Suppressor macrophage treated with lipopolysaccharide for 1 hour (primary cell): ENCODE measurements at places on chromosomes 7 and 10.

DNA sequence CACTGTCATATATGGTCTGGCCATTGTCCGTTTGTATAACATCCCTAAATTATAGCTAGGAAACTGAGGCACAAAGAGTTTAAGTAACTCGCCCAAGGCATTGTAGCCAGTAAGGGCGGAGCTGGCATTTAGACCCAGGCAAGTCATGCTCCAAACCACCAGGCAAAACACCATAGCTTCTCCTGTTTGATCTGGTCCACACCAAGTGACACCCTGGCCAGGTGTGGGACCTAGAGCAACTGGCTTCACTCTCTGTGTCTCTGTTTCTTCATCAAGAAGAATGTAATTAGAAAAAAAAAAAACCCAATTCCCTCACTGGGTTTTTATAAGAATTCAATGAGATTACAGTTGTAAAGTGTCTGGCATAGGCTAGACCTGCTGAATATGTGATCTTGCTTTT, 85.2 kb upstream of the AOAH start:
- DNase-seq: no peak

- DNase-seq: no peak
Measured at GRCh38 chr7:139869886-139870285, 40.8 kb downstream of the TBXAS1 start.

GRCh38 chr10:5958077-5958476, 19.3 kb downstream of the IL15RA start:
- DNase-seq: no peak

DNA sequence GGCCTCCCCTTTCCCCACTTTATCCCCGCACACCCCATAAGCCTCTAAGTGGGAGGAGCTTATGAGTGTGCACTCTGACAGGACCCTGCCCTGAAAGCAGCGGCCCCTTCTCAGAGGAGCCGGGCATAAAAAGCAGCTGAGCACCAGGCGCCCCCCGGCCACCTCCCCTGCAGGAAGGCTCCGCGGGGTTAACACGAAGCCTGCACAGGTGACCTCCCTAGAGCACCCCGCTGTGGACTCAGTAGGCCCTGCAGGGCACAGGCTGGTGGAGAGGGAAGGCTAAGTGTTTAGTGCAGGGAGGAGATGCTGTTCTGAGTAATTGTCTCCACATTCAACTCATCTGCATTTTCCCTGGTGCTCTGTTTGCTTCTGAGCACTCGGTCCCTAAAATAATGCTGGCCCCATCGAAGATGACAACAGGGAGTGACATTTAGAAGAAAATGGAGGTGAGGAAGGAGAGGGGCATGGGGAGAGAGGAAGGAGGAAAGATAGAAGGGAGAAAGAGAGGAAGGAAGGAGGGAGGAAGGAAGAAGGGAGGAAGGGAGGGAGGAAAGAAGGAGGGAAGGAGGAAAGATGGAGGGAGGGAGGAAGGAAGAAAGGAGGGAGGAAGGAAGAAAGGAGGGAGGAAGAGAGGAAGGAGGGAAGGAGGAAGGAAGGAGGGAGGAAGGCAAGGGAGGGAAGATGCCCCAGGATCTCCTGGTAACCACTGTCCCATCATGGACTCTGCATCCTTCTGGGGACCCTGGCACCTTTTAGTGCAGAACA, 25.4 kb upstream of the CNPY1 start:
- no peak for DNase-seq

- DNase-seq: no peak
Measured at GRCh38 chr7:36985316-36985715, 261.0 kb upstream of the AOAH start.

- DNase-seq: no peak
Measured at GRCh38 chr7:133999178-133999577, 128.0 kb upstream of the LRGUK start.

GRCh38 chr7:55063061-55063460, 44.2 kb downstream of the EGFR start:
- no peak for DNase-seq

DNA sequence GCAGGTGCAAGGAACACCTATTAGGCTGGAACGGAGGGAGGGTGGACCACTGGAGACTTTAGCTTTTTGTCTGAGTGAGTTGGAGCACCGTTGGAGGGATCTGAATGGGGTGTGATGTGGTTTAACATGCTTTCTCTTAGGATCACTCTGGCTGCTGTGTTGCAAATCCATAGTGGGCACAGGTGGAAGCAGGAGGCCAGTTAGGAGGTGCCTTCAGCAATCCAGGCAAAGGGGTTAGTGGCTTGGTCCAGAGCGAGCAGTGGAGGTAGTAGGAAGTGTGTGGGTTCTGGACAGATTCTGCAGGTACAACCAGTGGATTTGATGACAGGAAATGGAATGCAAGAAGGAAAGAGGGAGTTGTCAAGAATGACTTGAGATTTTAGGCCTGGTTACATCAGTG, 95.0 kb downstream of the MMRN2 start:
- DNase-seq: no peak

DNA sequence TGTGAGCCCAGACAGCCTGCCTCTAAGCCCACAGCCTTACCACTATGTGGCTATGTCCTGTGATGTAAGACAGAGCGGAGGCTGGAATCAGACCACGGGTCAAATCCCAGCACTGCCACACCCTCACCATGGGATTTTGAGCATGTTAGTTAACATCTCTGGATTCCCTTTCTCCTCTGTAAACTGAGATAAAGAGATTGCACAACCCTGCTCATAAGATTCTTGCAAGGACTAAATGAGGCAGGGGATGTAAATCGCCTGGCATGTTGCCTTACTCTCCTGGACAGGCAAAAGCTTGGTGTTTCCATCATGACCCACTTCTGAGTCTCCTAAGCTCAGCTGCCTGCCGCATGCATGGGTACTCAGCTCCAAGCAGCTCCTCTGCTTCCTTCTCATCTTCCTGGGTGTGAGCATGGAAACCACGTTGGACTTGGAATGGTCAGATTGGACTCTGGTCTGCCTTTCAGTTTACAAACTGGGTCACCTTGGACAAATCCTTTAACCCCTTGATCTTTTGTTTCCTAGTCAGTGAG, 41.3 kb upstream of the MTURN start:
- no peak for DNase-seq

DNA sequence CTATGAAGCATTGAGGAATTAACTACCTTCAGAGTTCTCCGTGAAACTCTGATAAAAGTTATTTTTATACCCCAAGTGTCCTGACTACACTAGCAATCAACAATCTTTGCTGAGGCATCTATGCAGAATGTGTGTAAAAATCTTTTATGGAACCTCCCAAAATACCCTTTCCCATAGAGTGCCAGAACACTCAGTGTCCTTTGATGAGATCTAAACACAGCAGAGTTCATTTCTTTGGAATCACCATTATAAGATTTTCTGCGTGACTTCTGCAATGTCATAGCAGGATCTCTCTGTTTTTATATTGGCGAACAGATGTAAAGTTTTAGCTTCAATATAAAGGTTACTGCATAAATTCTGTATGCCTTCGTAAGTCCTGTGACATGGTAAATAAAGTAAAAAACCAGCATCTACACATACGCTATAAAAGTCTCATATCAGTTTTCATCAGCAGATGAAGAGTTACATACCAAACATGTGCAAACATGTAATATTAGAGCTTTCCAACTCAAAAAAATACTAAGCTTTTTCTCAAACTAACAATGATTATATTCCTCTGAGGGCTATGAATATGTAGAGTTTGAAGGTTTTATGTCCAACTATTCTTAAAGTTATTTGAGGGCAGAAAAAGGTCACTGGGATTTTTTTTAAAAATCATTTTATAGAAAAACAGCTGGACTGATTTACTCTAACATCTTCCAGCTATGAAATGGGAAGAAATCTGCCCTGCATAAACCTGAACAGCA, 67.2 kb downstream of the SKIDA1 start:
- DNase-seq: no peak

DNA sequence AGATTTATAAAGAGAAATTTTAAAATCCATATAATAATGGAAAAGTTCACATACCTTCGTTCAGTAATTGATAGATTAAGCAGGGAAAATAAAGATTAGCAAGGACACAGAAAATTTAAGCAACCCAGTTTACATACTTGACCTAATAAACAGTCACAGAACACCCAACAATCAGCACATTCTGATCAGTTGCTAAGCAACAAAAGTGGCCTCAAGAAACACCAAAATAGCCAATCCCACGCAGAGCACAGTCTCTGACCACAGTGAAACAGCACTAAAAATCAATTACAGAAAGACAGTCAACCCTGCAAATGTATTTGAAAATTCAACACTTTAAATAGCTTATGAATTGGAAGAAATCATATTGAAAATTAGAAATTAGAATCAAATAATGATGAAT, 39.3 kb upstream of the DRGX start:
- no peak for DNase-seq

GRCh38 chr7:69962186-69963065, 364.2 kb downstream of the AUTS2 start:
- DNase-seq: peak; percentile 5

DNA sequence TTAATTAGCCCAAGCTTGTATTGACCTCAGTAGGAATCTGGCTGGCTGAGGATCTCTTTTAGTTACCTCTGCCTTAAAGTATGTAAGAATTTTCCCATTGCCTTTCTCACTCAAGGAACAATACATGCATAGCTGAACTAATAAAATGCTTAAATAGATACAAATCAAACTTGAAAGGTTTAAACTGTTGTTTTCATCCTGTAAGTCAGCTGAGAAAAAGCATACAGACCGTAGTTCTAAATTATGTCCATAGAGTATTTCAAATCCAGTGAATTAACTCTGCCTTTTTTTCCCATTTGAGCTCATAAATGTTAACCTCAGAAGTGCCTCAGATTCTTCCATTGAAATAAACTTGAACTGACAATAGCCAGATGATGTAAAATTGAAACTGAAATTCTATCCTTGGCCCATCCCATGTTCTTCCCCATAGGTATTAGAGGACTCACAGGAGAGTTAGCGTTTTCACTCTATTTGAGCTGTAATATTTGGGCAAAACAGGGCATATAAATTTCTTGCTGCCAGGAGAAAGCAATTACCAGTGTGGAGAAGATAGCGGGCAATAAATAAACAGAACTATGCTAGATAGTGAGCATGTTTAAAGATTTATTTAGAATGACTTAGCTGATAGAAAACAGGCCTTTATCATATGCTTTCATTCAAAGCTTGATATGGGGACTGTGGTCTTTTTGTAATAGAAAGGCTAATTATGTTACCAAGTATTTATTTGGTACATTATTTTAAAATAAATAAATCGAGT, 163.7 kb downstream of the WNT2 start:
- no peak for DNase-seq

DNA sequence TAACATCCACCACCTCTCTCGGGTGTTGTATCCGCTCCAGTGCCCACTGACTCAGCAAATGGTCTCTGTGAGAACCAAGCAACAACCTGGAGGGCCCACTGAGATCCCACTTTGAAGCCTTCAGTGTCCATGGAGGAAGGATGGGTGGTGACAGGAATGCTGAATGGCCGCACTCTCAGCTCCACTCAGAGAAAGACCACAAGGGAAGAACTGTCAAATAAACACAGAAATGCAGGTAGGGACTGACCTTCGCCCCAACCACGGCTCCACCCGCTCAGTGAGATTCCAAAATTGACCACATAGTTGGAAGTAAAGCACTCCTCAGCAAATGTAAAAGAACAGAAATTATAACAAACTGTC, 65.8 kb downstream of the VIPR2 start:
- DNase-seq: no peak

- DNase-seq: no peak
Measured at GRCh38 chr7:151493083-151493482, 26.6 kb downstream of the RHEB start.
